ENCODE measurements at places on chromosomes 3 and 15. TPM values are rescaled to one million over a fixed set of nuclear protein-coding genes. Genes with fewer than 3 reads are reported as not detected.

DNA sequence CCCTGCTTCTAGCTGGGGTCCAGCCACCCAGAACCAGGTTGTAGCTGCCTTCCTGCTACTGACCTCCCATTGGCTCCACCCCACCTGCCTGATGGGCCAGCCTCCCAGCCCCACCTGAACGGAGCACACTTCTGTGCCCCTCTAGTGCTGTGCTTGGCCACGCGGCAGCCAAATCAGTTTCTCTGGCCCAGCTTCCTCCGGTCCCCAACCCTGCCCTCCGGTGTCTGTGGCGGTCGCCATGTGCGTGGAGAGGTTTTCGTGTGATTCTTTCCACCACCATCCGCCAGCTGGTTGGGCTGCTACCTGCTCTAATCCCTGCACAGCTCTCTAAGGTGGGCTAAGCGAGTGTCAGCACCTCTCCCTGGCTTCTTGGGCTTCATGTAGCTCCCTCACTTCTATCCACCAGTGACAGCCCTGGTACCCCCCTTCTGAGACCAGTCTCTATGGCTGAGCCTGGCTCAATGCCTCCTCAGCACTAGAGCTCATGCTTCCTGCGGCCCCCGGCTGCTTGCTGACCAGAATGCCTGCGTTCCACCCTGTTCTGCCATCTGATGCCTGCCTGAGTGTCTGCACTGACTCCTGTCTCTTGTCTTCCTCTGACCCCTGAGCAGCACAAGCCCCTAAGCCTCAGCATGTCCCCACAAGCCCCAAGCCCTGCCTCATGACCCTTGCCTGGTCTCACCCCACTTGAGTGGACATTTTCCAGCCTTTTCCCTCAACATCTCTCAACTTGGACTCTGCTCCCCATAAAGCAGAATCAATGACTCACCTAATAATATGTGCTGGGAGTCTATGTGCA, 23.2 kb upstream of the MAGEF1 start:
- no peak for DNase-seq

DNA sequence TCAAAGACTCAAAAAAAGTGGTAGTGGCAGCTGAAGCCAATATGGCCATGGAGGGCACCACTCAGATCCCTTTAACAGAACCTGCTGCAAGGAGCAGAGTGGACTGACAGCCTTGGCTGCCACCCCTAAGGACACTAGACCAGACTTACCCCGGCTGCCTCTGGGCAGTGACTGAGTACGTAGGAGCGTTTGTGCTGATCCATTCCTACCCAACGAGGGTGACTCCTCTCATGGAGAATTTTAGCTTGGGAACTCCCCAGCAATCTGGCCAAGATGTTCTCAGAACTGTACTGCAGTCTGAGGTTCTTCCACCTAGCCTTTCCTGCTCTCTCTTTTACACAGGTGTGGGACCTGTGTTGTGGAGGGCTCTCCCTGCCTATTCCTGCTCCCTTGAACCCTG, 22.1 kb downstream of the CLEC3B start:
- no peak for DNase-seq

DNA sequence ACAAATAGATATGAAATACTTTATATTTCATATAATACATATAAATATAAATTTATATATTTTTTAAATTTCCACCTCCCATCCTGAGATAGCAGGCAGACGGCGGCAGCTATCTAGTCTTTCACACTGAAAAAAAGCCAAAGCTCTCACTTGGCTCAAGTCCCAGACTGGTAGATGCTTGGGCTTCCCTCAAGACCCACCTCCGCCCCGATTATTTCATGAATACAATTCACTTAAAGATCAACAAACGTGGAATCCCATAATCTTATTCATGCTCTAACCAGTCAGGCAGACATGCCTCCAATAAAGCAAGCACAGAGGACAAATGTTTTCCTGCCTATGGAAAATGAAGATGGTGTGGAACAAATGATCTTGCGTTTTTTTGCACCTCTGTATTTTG, 275.9 kb upstream of the NR2F2 start:
- no peak for DNase-seq

DNA sequence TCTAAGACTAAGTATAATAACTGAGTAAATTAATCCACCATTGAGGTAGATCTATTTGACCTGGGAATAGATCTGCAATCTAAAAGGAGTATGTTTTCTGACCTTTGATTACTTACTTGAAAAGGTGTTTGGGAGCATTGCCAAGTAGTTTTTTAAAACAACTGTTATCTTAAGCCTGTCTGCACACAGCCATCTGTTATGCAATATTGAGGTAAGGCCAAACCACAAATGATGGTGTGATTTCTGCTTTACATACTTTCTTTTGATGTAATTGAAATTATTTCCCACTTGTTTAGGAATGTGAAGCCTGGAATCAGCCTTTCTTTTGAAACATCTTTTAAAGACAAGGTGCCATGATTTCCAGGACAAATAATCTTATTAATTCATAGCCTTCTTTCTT, 274.0 kb downstream of the BBX start:
- no peak for DNase-seq

DNA sequence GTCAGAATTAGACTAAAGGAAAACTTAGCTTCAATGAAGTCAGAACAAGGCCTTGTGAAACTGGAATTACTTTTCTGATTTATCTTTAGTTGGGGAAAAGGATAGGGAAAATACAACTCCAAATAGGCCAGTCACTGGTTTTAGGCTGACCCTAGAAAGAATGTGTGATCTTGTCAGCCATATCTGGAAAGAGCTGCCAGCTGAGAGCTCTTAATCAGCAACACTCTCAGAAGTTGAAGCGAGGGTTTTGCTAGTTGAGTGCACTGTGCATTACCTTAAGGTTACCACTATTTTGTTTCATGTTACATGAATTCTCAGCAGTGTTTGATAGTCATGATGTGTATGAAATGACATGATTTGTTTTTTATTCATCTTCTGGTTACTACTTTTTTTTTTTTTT, 905.3 kb upstream of the ALCAM start:
- no peak for DNase-seq

DNA sequence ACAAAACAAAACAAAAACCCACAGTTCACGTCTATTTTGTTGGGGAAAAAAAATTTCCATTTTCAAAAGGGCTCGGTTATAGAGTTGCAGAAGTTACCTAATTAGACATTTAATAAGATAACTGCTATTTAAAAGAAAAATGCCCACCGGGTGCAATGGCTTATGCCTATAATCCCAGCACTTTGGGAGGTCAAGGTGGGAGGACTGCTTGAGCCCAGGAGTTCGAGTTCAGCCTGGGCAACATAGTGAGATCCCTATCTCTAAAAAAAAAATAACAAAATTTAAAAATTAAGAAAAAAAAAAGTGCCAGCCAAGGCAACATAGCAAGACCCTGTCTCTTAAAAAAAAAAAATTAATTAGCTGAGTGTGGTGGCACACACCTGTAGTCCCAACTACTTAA, 19.2 kb downstream of the SEC11A start:
- no peak for DNase-seq

GRCh38 chr3:114194750-114195149, 15.9 kb upstream of the DRD3 start:
- no peak for DNase-seq

DNA sequence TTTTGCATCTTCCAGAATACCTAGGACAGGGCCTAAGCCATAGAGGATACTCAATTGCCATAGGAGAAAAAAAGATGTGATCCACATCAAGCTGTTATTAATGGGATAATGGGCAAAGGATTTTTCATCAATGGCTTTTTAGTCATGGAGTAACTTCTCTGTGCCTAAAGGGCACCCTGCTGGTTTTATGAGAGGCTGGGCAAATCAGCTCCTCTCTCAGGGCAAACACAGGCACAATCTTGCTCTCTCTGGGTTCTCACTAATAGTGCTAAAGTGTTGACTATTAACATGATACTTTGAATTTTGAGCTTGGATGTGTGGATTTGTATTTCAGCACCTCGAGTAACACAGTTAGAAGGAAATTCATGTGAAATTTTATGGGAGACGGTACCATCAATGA, 67.6 kb downstream of the GHSR start:
- no peak for DNase-seq

DNA sequence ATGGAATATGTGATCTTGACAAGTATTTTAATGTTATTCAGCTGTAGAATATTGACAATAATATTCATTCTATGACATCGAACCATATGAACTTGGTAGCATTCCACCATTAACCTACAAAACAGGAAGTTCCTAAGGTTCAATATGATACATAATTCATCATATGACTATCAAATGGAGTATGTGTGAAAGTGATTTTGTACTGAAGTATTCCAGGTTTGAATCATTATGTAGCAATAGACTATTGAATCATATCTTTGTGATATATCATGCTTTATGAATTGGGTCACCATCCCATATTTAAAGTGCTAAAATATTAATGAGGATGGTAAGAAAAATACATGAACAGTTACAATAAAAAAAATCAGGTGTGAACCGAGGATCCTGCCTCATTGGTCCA, 95.1 kb downstream of the TP63 start:
- DNase-seq, result no peak

DNA sequence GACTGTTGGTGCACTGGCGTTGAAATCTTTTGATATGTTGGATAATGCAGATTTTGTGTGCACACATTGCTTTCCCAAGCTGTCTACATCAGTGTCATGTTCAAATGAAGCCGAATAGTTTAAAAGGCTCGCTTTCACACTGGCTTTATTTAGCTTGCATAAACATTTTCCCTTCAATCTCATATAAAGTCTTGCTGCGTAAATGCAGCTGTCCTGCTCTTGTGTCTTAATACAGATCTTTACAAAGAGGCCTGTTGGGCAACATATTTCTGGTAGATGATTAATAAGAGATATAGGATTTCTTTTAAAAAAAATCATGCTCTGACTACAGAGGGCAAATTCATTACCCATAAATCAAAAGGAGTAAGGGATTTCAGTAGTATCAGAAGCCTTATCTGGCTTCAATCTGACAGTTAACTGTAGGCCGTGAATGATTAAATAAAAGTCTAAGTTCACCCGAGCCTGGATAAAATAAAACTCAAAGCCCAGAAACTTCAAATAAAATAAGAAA, 937.2 kb downstream of the FHIT start:
- DNase-seq, result no peak

- DNase-seq, result no peak
These were observed 10.8 kb upstream of the FANCD2 start for GRCh38 chr3:10015461-10015904.

The BHLHE40 gene
- 91.0 TPM for total RNA-seq

The SLC2A2 gene
- not detected for total RNA-seq

The NLGN1 gene
- 17.0 TPM for total RNA-seq

The ALDH1A2 gene
- total RNA-seq, result 16.6 TPM

The PAK2 gene
- total RNA-seq, result 92.2 TPM

The KBTBD8 gene
- total RNA-seq, result 2.0 TPM

All from omental fat pad (tissue), 4 donors.